ENCODE measurements at places on chromosomes 3 and 15.

DNA sequence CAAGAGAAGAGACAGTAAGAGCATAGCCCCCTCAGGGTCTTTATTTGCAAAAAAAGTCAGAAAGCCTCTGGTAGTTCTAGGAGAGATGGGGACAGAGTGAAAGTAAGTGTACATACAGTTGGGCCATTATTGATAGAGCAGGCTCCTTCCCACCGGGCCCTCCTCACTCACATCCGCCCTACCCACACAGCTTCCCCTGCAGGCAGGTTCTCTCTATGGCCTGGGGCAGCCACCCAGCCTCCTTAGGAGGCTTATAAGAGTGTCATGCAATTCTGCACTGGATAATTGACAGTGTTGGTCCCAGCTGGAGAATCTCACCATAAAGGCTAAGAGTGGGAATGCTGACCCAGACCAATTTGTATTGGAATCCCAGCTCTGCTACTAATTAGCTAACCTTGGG, 49.5 kb downstream of the SLC30A4 start:
- DNase-seq = no peak

DNA sequence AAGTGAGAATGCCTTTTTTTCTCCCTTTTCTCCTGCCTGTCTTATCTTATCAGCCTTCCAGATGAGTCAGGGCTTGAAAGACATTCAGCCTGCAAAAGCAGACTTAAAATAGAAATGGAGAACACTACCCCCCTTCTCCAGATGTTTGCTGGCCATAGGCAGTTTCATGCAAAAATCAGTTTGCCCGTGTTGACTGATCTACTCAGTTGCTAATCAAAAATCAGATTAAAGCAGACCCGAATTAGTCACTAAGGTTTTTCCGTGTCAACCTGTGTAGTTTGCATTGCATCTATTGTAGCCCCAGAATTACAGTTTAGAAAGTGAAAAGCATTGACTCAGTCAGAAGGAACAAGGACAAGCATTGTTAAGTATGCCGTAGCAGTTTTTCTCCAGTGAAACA, 56.2 kb downstream of the IL5RA start:
- DNase-seq = no peak

DNA sequence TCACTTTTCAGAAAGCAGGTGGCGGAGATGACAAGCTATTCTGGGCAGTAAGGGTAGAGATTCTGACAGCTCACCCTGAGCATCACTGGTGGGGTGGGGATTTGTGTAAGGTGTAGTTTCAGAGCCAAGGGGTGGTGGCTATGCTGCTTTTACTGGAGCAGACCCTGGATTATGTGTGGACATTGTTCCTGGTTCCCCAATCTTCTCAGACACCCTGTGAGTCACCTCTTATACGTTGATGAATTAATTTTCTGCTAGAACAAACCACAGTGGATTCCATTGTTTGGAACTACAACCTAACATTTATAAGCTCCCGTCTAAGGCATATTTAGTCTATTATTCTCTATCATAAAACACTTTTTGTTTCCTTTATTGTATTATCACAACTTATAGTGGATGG, 169.5 kb upstream of the COL8A1 start:
- DNase-seq = no peak

DNA sequence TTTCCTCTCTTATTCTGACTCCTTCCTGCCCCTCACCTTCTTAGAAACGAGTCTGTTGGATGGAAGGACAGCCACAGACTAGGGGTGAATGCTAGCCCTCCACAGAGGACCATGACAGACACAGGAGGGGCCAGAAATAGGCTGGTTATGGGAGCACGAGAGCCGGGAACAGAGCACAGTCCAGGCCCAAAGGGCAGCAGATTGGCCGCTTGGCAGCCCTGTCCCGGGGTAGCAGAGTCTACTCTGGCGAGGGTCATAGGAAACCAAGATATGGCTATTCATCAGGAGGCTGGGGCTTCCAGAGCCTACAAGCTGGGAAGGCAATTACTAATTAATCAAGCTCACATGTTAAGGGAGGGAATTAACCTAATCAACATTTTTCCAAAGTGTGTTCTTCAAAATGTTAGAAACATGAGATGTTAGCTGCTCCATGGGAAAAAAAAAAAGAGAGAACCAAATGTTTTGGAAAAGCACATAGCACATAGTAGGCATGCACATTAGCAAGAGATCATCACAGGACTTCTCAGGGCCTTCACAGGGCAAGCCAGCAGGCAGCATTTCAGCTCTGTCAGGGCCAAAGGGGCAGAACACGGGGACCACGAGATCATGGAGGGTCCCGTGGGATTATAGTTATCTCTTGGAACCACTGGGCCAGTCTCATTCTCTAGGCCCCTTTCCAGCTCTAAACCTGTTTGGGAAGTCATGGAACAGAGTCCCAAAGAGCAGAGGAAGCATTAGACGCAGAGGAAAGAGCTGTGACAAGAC, 13.3 kb downstream of the SEMA3G start:
- no peak for DNase-seq

DNA sequence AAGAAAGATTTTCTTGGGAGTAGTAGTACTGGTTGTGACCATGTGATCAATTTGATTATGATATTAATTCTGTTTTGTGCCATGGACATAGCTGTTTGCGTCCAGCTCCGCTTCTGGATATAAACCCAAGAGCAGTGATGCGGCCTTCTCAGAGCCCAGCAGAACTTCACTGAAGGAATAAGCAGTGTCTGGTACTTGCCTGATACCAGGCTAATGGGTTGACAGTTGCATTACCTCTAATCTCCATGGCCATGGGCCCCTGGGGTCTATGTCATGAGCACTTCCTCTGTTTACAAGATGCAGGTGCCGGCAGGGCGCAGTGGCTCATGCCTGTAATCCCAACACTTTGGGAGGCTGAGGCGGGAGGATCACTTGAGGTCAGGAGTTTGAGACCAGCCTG, 36.3 kb upstream of the RAB6B start:
- DNase-seq = no peak

DNA sequence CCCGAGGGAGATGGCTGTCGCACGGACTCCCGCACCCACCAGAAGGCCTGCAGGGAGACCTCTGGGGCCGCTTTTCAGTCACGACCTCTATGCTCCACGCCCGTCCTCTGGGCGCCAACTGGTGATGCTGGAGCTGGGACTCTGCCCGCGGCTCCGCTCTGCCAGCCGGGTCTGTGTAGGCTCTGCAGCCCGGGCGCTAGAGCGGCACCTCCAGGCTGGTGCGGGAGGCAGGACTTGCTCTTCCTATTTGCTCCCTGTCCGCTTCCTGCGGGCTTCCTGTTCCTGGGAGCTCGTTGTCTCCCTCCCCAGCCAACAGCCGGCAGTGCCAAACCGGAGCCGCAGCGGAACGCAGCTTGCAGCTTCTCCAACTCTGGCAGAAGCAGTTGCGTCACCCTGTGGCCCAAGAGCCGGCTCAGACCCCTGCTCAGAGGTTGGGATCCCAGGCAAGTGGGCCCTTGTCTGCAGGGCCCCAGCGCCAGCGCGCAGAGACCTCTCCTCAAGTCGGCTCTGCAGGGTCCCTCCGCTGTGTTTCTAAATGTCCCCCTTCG, 285.9 kb downstream of the XXYLT1 start:
- no peak for DNase-seq

DNA sequence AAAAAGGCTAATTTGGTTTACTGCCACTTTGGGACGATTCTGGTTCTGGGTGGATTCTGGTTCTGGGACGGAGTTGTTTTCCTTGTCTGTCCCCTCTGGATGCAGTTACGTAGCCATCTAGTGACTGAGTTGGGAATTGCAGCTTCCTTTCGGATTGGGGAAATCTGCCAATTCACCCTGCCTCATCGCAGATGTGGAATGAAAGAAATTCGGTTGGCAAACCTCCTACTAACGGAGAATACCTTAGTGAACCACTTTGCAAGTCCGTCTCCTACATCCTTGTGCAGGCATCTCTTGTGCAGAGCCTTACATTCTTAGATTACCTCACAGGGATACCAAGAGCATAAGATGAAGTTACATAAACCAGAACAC, 31.5 kb upstream of the AP4E1 start:
- DNase-seq = peak; percentile 37

- DNase-seq = no peak
These were observed 37.9 kb downstream of the ATP1B3 start for GRCh38 chr3:141914311-141914710.

GRCh38 chr15:64503197-64503596, 42.8 kb downstream of the ZNF609 start:
- no peak for DNase-seq

- no peak for DNase-seq
These were observed 755 bp downstream of the PDE8A start for GRCh38 chr15:84982301-84982920.

GRCh38 chr15:56798639-56799038, 65.3 kb upstream of the ZNF280D start:
- no peak for DNase-seq

- peak; percentile 48 for DNase-seq
These were observed 155.9 kb upstream of the BCL6 start for GRCh38 chr3:187900993-187901755.

GRCh38 chr15:53827355-53827754, 67.9 kb upstream of the WDR72 start:
- DNase-seq = no peak

GRCh38 chr3:143600756-143601718, 247.2 kb downstream of the SLC9A9 start:
- DNase-seq = no peak

DNA sequence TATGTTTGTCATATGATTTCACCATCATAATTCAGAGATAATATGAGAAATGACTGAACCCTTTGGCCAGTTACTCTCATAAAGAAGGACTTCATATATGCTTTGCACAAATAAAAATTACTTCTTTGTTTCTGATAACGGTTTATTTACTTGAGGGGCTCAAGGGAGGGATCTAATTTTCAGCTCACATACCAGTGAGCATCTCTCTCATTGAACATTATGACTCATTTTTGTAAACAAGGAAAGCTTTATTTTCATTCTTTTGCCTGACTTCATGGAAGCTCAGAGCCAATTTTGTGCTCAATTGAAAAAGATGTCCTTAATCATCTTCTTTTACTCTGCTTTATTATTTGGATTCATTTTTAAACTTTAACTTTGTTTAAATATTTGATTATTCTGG, 5.8 kb downstream of the NLGN1 start:
- DNase-seq = no peak

DNA sequence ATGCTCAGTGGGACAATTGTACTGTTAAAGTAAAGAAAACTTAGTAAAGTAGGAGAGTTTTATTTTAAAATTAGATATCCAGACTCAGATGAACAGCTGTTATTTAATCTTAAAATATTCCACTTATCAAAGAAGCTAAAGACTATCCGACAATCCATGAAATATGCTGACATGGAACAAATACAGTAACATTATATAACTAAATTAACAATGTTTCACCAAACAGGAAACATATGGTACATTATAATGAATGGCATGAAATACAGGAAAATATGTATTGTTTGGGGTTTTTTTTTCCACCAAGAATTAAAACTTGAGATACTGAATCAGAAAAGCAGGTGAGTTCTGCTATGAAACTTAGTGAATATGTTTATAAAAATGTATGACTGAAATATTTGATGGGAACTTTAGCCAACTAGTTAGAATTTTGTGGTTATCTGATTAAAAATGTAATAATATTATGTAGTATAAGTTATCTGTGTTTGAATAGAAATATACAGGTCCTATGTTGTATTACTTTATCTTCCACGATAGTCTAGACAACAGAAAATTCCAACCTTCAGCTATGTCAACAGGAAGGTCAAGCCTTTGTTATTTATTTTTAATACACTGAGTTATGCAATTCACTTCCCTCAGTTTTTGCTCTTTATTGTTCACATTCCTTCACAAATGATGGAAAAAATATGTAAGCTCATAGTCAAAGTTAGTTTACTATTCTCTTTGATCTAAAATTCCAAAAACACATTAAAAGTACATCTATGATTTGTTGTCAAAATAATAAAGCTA, 72.7 kb downstream of the UACA start:
- no peak for DNase-seq

- no peak for DNase-seq
These were observed 71.2 kb upstream of the ST3GAL6 start for GRCh38 chr3:98691897-98692296.

DNA sequence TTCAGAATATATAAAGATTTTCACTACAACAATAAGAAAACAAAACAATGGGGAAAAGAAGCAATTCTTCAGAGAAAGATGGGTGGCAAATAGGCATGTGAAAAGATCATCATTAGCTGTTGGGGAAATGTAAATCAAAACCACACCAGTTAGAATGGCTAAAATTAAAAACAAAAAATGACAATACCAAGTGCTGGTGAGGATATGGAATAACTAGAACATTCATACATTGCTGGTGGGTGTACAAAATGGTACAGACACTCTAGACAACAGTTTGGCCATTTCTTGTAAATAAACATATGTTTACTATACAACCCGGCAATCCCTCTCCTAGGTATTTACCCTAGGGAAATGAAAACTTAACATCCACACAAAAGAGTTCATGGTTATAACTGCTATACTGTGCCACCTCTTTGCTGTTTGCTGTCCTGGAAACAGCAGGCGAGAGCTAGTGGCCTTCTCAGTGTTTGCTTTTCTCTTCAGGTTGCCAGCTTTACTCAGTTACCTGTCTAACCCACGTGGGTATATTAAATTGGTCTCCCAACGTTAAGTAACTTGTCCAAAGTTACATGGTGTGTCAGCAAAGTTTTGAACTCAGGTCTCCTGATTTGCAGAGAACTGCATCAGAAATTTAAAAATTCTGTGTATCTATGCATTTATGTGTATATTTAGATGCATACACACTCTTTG, 4.6 kb upstream of the NIT2 start:
- no peak for DNase-seq

GRCh38 chr15:22867886-22868285, 29.4 kb downstream of the NIPA2 start:
- DNase-seq = no peak

- DNase-seq = no peak
These were observed 35.8 kb downstream of the ISG20 start for GRCh38 chr15:88674661-88675060.

DNA sequence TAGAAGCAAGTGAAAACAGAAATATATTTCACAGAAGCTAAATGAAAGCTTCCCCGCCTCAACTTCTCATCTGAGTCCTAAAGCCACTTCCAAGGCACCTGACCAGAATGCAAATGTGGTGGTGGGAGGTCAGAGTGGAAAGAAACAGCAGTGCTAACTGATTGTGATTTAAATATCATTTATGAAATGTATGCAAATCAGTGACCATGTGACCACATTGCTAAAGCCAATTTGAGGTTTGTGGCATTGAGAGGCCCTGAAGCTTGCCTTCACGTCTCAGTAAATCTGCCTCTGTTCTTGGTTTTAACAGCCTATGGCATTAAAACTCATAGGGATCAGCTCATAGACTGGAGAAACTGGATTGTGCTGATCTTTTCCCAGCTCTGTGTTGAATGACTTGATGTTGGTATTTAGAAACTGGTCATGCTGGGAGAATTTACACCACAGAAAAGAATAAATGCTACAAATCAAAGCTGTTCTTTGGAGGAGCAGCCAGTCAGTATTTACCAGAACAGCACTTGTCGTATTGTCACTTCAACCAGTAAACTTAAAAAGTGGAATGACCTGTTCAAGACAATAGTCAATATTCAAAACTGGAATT, 481.4 kb upstream of the ALCAM start:
- DNase-seq = no peak

- DNase-seq = no peak
These were observed 148.9 kb upstream of the TSPAN3 start for GRCh38 chr15:77219841-77220240.
